Panc1 (cell line): ENCODE measurements at places on chromosomes 5 and 9. TPM values are rescaled to one million over a fixed set of nuclear protein-coding genes. Genes with fewer than 3 reads are reported as not detected.

DNA sequence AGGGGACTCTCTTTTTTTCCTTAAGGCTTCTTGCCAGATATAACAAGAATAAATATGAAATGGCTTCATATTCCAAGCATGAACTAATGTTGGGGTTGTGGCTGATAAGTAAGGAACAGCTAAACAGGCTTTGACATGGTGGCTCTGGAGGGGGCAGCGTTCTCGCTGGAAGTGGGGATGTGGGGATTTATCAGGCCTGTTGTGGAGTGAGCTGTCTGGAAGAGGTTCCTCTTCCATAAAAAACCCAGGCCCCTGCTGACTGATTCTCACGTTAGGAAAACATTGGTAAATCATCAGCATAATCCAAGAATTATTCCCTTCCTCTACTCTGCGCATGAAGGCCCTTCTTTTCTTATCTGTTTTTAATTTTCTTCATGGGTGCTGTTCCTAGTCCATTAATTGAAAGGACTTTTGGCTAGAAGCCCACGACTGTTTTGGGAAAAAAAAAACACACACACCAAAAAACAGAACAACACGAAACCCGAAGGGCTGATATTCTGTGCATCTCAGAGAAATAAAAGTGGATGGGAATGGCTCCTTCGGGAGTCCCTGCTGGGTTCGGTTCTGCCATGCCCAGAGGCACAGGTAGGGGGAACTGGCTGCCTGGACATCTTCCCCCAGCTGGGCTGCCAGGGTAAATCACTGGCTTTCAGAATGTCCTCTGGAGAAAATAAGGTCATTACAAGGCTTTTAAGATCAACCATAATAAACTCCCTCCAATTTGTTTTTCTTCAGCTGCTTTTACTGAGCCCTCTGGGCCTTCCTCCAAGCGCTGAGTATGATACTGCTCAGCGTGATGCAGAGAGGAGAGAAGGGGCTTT lies 297.0 kb downstream of the SLIT3 start:
- DNase-seq, result no peak

Gene CTXN3
- not detected for total RNA-seq

GRCh38 chr5:14663734-14664269 lies 716 bp upstream of the OTULIN start:
- DNase-seq, result no peak

DNA sequence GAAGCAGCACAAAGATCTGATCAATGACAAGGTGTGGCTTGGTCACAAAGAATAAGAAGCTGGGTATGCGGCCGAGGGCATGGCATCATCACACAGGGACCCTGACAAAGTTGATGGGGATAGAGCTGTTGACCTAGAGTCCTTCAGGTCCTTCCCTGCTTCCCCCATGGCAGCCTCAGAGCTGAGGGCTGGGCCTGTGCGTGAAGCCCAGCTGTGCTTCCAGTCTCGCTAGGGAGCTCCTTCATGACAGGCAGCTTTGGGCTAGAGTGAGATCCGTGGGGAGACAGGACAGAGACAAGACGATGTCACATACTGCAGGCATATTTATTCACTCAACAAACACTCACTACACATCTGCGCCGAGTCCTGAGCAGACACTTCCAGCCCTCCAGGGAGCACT lies 56.4 kb upstream of the NEURL1B start:
- no peak for DNase-seq

DNA sequence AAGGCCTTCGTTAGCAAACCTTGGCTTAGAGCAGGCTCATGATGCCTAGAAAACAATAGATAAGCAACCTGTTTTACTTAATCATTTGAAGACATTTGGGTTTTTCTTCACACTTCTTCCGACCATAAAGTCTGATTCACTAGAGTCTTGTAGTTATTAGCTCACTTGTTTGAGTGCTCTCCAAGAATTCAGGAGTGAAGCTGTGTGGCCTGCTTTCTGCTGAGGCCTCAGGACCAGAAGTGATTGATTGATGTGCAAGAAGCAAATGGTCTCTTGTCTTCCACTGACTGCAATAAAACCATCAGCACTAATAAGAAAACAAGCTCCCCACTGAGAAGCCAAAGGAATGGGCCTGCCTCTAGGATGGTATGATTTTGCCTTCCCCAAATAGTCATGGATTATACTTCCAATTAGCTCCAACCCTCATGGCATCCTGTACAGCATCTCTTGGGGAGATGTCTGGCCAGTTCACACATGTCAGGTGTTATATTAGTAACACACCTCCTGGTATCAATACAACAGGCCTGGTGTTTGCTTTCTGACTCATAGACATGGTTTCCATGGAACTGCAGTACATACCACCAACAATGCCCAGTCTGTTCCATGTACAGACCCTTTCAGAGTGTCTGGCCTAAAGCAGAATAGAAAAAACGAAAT lies 317.6 kb downstream of the CWC27 start:
- DNase-seq, result no peak

Gene PCDHGB2
- total RNA-seq, result 5.3 TPM

Gene C1QTNF2
- total RNA-seq, result 0.44 TPM

DNA sequence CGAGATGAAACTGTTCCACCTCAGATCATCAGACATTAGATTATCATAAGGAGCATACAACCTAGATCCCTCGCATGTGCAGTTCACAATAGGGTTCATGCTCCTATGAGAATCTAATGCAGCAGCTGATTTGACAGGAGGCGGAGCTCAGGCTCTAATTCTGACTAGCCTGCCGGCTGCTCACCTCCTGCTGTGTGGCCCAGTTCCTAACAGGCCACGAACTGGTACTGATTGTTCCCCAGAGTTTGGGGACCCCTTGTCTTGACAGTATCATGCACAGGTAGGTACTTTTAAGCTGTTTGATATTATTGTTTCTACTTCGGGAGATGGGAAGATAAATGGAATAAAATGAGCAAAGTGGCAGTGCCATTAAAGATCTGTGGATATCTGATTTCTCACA lies 66.9 kb downstream of the ZCCHC7 start:
- DNase-seq, result no peak

Gene CDC20B
- total RNA-seq, result 0.08 TPM

DNA sequence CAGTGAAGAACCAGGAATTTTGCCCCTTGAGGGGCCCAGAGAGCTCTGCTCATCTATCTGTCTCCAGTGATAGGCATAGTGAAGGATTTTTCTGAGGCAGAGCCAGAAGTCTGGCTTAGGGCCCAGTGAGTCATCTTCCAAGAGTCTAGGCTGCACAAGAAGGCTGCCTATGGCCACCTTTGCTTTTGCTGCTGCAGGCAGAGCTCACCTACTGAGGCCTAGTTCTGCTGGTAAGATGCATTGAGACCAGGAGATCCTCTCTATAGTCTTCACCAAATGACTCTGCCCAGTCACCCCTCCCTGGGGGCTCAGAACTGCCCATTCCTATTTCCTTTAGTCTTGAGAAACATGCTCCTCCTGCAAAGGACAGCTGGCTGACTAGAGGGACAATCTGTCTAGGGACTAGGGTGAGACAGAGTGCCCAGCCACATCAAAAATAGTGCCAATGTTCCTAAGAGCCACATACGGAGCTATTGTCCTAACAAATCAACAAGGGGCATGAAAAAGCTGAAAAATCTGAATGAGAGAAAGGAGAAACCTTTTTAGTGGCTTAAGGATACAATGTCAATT lies 40.3 kb upstream of the CDKN2AIPNL start:
- no peak for DNase-seq

Gene RNF183
- not detected for total RNA-seq

Gene MYMK
- not detected for total RNA-seq

DNA sequence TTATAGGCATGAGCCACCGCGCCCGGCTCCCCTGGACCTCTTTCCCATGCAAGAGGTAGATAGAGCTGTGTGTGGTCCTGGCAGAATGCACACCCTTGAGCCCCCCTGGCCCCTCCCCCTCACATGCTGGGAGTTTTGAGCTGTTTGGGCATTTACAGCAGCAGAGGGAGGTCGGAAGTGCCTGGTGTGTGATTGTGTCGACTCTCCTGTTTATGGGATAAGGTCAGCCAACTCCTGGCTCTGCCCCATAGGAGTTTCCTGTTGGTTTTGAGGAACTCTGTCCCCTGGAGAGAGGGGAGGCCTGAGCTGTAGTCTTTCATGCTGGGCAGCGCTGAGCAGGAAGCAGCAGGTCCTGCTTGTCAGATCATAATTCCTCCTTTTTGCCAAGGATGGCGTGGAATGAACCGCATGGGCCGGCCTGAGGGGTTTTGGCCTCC lies 6.0 kb downstream of the LRRC8A start:
- DNase-seq, result no peak

Gene COL5A1
- 5.7 TPM for total RNA-seq

Gene CTSL
- 45.2 TPM for total RNA-seq

Gene TAF1L
- total RNA-seq, result not detected

- DNase-seq, result no peak
Measured at GRCh38 chr9:110776221-110776620, 107.6 kb downstream of the MUSK start.

DNA sequence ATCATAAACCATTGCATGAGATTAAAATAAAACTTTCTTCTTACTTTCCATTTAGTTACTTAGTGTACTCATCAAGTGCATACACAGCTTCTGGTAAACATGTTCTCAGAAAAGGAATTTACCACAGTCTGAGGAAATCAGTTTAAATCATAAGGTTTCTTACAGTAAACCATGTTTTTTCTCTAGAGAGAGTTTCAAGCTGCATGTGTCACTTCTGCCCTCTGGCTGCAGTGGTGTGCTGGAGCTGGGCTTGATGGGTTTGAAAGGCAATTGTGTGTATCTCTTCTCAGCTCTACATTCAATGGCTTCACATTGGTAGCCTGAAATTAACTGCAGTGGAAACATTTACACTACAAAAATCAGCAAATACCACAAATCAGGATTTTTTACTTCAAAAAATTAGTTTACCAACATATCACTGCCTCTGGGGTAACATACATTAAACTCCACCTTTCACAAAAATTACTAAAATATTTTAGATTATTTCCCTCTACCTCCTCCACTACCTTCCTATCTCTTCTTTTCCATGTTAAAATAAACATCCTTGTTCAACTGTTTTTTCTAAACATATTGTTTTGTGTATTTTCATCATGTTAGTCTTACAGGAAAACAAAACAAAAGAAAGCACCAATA lies 414.3 kb downstream of the ANXA1 start:
- DNase-seq, result no peak

DNA sequence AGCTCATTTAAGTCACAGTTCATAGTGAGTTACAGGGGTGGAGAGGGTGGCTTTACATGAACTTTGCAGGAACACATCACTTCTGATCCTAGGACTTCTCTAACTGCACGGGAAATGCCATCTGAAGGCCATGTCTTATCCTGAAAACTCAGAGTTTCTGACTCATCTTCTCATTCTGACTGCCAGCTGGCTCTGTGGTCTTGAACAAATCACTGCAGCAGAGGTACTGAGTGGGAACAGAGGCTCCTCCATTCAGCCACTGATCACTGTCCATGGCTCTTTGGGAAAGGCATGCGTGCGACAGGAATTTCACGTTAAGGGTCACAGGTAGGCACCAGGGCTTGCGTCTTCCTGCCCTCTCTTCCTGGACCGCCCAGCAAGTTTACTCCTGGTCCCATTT lies 114.6 kb upstream of the LRRTM2 start:
- DNase-seq, result no peak

GRCh38 chr9:97875111-97875510 lies 22.1 kb downstream of the FOXE1 start:
- DNase-seq, result no peak

Gene SPINK13
- not detected for total RNA-seq

DNA sequence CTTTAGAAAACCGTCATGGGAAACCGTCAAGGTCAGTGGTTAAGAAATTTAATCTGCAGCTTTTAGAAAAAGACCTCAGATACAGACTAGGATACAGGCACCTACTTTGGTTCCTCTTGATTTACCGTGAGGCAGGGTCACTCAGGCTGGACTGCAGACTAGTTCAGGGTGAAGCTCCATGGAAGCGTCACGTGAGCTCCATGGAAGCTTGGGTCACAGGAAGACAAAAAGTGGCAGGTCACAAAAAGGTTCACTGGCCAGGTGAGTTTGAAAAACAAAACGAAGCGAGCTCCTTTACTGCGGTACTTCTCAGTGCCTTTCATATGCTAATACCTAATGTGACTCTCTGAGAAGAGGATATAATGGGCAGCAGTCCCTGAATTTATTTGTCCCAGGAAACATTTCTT lies 43.0 kb downstream of the PRRC2B start:
- DNase-seq, result no peak

DNA sequence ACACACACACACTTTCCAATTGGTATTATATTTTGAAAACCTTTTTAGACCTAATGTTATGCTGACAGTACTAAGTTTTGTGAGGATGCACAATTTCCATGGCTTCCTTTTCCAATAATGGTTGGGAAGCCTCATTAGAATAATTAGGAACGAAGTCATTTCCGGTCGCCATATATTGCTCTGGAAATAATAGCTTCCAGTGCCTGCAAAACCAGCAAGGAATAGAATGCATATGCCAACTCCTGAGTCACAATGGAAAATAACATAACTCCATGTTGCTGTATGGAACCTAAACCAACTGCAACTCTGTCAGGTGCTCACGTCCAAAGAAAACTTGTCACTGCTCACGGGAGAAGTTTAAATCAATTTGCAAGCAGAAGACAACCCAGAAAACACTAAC lies 222.0 kb downstream of the EBF1 start:
- no peak for DNase-seq

DNA sequence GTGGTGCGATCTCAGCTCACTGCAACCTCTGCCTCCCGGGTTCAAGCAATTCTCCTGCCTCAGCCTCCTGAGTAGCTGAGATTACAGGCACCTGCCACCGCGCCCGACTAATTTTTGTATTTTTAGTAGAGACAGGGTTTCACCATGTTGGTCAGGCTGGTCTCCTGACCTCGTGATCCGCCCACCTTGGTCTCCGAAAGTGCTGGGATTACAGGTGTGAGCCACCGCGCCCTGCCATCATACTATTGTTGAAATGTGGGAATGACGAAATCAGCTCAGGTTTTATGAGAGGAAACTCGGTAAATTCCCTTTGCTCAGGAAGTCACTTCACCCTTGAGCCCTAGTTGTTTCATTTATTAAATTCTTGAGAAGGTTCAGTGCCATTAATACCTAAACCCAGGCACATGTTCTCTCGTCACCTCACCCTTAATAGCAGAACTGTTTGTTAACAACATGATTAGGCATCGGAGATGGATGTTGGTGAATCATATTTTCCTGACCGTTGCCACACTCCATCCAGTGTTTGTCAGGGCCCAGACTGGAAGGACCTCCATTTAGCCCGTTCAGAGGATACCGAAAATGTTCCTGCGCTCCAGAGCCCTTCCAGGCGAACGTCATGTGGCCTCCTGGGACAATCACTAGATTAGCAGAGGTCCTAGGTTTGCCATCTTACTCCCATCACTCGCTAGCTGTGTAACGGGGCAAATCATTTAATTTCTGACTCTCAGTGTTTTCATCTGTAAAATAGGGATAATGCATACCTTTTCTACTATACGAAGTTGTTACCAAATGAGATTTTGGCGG lies 20.0 kb upstream of the CREBRF start:
- no peak for DNase-seq

Gene SPINK4
- total RNA-seq, result not detected

Gene ABO
- total RNA-seq, result 0.10 TPM

- no peak for DNase-seq
Measured at GRCh38 chr9:96565671-96566497, 53.8 kb downstream of the CDC14B start.

DNA sequence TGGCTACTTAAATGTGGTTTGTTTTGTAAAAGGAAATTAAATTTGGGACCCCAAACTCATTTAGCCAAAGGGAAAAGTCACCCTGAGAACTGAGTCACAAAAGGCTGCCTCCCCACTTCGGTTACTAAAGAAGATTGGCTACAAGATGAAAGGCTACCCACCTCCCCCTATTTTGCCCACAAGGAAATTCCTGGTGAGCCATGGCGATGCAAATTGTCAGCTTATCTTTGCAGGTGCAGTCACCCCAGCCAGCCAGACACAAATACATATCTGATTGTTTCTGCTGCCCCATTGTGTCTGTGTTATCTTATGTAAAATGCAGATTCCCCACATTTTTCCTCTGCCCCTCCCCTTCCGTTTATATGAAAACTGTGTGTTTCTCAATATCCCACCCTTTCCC lies 8.9 kb downstream of the PAEP start:
- DNase-seq, result no peak
